NCI-H526 treated with DMSO at 0.1 percent for 48 hours (cell line): ENCODE measurements at places on chromosomes 12 and 14.

DNA sequence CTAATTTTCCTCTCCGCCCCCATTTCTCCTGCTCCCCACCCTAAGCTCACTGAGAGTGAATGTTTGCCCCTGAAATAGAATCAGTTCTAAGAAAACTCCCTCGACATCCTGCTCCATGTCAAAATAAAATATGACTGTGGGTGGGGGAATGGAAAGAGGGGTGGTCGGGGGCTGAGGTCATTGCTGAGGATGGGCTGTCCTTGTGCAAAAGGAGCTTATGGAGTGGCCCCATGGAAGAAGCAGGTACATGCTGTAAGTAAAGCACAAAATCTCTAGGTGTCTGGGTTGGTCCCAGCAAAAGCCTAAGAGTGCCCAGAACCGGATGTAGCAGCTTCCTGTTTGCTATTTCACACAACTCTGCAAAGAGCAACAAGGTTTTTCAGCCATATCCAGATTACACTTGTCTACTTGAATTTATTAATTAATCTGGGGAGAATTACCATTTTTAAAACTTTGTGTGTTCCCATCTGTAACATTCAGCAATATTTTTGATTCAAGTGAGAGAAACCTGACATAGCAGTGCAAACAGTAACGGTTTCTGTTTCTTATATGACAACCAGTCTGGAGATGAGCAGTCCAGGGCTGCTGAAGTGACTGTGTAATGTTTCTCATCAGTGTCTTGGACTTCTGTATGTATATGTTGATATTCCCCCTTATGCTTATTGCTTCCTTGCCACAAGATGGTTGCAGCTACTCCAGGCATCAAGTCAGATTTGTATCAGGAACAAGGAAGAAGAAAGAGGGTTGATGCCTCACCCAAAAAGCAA is 40.4 kb upstream of the GZMB start:
- no peak for DNase-seq

DNA sequence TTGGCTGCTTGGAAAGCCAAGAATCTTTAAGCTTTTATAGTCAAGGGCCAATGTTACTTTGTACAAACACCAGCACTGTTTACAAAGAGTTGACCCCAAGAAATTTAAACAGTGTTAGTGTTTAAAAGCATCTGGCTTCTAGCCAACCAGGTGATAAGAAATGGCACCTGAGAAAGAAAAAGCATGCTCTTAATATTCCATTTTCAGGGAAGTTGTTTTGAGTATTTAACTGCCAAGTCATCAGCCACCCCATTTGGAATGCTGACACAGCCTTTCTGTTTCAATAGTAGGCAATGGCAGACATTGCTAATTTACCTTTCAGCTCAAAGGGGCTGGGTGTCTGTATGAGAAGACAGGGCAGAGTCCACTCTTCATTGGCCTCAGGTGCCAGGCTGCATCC is 3.7 kb upstream of the SLC35F4 start:
- peak; percentile 70 for DNase-seq

GRCh38 chr12:43370263-43370662 is 181.7 kb downstream of the ADAMTS20 start:
- no peak for DNase-seq

DNA sequence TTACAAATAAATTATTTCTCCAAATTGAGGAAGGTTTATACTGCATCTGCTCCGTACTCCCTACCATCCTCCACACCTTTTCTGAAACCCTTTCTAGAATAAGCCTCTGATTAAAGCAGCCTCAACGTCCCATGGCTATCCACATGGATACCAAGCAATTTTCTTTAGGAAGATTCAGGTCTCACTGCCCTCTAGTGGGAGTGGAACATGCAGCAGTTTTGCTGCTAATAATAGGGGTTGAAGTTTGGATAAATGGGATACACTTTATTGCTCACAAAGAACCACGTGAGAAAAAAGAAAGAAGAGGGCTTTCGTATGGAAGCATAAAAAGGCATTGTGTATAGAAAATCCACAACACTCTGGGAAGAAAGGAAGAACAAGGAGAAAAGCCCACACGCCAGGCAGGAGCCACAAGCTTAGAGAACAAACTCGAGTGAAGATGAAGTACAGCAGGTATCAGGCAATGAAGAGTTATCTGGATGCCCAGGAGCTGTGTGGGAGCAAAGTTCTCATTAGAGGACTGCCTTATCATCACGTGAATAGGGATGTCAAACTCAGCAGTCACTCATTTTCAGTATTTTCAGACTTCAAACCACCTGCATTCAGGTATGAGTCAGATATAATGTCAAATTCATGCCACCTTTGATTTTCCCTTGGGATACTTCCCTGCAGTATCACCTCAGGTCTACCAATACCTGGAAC is 45.8 kb downstream of the CCER1 start:
- peak; percentile 38 for DNase-seq

DNA sequence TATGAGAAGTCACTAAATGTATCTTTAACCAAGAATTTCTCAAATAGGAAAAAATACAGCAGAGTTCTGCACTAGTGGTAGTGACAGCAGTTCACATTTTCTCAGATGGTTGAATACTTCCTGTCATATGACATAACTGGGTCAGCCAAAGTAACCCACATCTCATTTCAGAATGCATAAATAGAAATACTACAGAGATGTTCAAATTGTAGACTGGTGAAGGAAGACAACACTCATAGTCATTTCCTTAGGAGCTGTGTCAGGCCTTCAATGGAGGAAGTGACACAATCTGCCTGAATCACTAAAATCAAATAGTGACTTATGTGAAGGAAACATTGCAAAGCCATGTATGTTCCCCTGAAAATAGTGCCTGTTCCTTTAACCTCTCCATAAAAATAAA is 32.4 kb downstream of the FERMT2 start:
- DNase-seq, result no peak

DNA sequence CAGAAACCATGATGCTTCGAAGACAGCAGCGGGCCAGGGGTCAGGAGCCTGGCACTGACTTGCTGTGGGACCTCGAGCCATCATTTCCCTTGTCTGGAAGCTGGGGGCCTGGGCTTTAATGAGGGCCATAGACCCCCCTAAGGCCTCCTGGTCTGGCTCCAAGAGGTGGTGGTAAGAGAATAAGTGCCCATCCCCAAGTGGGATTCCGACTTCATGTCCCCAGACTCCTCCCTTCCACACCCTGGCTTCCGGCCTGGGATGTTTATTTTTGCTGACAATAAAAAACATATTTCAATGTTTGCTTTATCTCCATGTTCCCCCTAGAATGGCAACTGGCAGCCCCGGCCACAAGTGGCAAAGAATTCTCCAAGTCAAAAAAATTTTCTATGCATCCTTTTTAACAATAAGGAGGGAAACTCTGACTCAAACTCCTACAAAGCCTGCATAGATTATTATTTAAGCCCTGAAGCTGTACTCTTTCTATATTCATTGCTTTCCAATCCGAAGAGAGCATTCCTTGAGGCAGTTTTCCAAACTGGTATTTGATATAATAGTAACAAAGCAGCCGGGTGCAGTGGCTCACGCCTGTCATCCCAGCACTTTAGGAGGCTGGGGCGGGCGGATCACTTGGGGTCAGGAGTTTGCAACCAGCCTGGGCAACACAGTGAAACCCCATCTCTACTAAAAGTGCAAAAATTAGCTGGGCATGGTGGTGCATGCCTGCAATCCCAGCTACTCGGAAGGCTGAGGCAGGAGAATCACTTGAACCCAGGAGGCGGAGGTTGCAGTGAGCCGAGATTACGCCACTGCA is 84.0 kb downstream of the ITPK1 start:
- no peak for DNase-seq

GRCh38 chr12:110344657-110345056 is 58.9 kb downstream of the ANAPC7 start:
- DNase-seq, result no peak

- DNase-seq, result no peak
Observed at GRCh38 chr14:52786887-52787286, 4.5 kb downstream of the GNPNAT1 start.

- DNase-seq, result no peak
Observed at GRCh38 chr12:111353026-111353425, 15.9 kb downstream of the PHETA1 start.

DNA sequence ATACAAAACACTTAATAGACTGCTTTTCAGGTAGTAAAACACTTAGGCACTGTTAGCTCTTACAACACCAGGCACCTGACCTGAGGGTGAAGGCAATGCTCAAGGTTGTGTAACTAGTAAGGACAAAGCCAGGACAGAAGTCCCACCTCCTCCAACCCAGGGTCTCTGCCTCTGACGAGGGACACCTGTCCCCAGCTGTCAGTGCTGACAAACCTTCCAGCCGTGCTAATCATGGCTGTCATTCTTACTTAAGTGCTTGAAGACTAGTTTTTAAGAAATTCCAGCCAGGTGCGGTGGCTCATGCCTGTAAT is 62.5 kb upstream of the MAX start:
- no peak for DNase-seq

DNA sequence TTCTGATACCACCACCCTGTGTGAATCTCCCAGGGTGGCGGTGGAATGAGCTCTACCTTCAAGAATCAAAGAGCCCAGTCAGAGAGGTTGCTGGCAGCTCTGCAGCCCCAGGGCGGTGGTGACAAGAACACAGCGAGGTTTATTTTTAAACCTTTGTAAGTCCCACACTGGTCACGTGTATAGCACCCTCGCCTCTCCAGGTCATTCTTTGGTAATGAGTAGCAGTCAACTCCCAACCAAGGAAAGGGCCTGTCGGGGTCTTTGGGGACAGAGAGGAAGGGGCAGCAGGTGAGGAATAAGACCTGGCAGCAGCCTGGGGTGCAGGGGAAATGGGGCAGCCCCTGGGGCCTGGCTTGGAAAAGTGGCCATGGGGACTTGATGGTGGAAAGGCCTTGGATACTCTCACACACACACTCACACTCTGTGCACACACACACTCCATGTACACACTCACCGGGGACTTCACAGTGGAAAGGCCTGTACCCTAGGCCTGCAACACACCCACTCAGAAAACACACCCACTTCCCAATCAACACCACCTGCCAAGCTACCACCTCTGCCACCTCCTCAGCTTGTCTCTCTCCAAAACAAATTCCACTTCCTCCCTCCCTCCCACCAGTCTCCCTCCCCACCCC is 178.6 kb downstream of the DPF3 start:
- no peak for DNase-seq

DNA sequence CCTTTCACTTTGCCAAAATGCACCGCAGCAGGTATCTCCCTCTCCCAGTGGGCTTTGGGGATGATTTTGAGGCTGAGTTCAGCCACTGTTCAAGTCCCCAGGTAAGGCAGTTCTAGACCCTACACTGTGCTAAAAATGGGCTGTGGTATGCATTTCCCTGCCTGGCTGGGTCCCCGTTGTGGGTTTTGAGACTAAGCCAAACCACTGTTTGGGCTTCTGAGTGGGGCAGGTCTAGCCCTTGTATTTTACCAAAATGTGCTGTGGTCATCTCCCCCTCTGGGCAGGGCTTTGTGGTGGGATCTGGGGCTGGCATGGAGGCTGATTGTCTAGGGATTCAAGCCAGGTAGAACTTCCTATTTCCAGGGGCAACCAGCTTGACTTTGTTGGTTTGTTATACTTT is 13.6 kb upstream of the OR4Q3 start:
- DNase-seq, result no peak

- no peak for DNase-seq
Observed at GRCh38 chr12:124392667-124393413, 97.9 kb downstream of the RFLNA start.

- no peak for DNase-seq
Observed at GRCh38 chr14:60116181-60116580, 24.5 kb downstream of the PCNX4 start.

GRCh38 chr14:105207460-105207901 is 26.4 kb upstream of the NUDT14 start:
- no peak for DNase-seq

DNA sequence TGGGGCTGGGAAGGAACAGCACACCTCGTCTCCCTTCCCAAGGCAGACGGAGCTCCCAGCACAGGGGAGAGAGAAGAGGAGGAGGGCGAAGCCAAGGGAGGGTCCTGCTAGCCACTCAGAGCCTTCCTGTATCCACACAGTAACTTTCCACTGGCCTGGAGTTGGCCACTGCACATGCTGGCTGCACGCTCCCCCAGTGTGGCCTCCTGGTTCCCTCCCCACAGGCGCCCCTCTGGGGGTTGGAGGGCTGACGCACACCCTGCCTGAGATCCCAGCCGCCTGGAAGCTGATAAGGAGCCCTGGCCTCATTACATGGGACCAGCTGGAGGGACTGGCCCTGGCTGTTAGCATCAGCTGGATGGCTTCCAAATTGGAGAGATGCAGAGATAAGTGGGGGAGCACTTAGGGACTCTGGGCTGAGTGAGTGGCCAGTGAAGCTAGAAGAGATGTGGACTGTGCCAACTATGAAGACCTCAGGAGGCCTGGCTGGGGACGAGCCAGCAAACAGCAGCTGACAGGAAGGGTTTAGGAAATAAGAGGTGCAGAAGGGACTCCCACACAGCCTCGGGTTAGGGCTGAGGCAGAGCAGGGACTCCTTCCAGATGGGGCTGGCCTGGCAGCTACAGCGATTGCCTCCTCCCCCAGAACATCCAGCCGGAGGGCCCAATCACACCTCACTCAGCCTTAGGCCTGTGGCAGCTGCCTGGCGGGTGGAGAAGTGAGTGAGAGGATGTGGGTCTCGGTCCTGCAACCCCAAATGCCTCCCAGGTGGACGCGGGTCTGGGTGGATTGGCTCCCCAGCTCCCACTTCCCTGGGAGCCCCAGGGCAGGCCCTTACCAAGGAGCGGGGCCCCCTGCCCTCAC is 26.3 kb upstream of the BCDIN3D start:
- DNase-seq, result no peak

DNA sequence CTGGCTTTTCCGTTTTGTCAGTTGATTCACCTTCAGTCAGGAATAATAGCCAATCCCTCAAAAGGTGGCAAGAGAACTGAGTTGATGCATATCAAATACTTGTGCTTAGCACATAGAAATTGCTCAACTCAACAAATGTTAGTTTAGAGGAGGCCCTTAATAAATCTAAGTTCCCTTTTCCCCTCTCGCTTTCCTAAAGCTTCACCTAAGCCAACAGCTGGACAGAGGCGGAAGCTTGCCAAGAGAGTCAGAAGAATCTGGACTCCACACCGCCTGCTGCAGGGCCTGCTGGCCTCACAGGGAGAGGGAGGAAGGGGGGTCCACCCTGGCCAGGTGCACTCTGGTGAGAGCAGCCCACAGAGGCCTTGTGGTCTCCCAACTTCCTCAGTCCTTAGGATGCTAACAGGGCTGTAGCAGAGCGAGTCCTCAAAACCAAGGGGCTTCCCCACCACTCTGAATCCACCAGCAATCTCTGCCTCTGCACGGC is 213.1 kb downstream of the CHST11 start:
- no peak for DNase-seq

- DNase-seq, result no peak
Observed at GRCh38 chr12:131112700-131113290, 159.1 kb downstream of the ADGRD1 start.
